ENCODE measurements at places on chromosomes 16 and 17.

- no peak for DNase-seq
Observed at GRCh38 chr17:7873051-7873450, 15.2 kb downstream of the CYB5D1 start.

GRCh38 chr16:3017794-3018506 lies at the start of gene CLDN6:
Gene CLDN6, minus strand, starts transcription at chr16:3018183. Its CDS starts 2,162 bp downstream, at chr16:3016021.
- DNase-seq, result no peak

DNA sequence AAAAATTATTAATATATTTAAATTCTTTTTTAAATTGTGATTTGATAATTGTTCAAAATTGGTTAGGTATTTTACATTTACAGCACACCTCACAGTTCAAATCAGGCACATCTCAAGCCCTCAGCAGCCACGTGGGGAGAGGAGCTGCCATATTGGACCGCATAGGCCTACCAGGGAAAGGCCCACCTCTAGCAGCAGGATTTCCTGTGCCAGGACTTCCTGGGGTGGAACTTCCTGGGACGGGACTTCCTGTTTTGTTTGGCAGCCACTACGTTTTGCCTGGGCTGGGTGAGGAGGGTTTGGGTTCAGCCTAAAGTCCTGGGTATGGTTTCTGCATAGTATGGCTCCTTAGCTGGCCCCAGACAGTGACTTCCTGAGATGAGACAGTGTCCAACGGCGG lies 298.5 kb upstream of the FOXF1 start:
- DNase-seq, result no peak

DNA sequence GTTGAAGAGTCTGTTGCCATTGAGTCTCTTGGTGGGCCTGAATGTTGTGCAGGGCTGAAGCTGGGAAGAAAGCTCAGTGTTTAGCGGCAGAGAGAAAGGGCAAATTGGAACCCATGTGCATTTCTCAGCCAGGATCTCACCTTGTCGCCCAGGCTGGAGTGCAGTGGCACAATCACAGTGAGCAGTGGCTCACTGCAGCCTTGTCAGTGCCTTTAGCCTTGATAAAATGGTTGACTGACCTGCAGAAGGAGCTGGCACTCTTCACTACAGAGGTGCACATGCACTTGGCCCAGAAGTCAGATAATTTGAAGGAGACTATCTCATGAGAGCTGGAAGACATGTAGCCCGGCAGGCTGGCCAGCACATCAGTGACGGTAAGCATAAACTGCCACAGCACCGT lies 124.2 kb upstream of the TBX2 start:
- no peak for DNase-seq

GRCh38 chr17:29566473-29567303 lies at the start of gene ABHD15:
Gene ABHD15, minus strand, starts transcription at chr17:29567037. Its CDS starts 71 bp downstream, at chr17:29566966.
- peak; percentile 60 for DNase-seq

DNA sequence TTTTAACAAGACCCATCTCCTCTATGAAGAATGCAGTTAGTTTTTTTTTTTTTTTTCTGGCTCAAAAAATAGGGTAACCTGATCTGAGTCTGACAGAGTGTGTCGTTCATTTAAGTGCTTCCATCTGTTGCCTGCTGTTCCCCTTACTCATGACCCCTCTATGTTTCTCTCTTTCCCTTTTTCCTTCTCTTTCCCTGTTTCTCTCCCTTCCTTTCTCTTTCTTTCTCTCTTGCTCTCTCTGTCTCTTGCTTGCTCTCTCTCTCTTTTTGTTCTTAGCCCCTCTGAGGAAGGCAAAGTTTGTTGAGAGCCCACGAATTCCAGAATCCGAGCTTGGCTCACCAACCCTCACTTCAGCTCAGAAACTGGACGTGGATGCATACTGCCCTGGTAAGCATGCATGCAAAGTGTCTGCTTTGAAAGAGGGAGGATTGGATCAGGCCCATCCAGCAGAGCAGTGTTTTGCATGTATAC lies 185.0 kb downstream of the TANC2 start:
- peak; percentile 12 for DNase-seq

DNA sequence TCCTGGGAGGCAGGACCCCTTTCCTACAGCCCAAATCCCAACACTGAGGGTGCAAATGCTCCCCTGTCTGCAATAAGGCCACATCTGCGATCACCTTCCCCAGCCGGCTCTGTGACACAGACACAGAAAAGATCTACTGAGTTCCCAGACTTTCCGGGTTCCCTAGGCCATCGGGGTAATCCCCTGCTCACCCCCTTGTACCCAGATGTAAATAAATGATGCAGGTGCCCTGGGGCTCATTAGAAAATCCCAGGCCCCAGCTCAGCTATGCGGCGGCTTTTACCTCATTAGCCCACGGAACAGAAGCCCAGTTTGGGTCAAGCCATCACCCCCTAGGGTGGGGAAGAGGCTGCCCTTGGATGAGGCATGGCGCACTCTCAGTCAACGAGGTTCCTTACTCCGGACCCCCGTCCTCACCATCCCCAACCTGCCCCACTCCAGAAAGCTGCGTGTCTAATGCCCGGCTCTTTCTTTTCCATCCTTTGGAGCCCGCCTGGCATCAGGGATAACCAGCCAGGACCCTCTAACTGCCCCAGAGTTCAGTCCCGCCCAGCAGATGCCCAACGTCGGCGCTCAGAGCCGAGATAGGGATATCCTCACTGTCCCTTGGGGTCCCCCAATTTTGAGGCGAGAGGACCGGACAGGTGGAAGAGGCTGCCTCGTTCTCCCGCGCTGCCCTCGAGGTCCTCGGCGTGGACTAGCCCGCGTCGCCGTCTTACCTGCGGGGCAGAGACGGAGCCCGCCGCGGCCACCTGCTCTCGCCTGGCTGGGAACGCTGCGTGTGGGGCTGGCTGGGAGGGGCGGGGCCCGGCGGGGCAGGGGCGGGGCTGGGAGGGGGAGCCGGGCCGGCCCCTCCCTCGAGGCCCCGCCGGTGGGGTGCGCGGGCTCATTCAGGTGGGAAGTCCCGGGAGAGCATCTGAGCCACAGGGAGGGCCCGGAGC lies at the start of gene ZNF385C:
Gene ZNF385C, minus strand, starts transcription at position 783 of the 941 bp plus-strand sequence. CDS start 35,417 bp downstream, outside the sequence.
- DNase-seq, result no peak

DNA sequence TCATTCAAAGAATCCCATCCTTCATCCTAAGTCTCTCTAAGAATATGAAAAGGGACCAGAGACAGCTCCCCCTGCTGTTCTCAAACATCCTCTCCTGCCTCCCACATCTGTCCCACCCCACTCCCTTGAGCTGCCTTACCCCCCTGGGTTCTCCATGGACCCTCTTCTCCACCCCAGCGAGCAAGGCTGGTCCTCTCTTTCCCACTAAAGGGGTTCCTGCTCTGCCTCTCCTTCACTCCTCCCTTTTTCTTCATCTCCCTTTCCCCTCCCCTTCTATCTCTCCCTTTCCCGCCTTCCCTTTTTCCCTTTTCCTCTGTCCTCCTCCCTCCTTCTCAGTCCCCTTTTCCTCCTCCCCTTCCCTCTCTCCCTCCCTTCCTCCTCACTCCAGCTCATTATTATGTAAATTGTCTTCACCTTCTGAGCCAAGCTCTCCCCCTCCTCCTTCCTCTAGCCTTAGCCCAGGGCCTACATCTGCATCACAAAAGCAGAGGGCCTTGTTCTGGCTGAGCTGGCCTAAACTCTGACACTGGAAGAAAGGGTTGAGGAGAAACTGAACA lies 90.0 kb downstream of the GNAO1 start:
- DNase-seq, result no peak

DNA sequence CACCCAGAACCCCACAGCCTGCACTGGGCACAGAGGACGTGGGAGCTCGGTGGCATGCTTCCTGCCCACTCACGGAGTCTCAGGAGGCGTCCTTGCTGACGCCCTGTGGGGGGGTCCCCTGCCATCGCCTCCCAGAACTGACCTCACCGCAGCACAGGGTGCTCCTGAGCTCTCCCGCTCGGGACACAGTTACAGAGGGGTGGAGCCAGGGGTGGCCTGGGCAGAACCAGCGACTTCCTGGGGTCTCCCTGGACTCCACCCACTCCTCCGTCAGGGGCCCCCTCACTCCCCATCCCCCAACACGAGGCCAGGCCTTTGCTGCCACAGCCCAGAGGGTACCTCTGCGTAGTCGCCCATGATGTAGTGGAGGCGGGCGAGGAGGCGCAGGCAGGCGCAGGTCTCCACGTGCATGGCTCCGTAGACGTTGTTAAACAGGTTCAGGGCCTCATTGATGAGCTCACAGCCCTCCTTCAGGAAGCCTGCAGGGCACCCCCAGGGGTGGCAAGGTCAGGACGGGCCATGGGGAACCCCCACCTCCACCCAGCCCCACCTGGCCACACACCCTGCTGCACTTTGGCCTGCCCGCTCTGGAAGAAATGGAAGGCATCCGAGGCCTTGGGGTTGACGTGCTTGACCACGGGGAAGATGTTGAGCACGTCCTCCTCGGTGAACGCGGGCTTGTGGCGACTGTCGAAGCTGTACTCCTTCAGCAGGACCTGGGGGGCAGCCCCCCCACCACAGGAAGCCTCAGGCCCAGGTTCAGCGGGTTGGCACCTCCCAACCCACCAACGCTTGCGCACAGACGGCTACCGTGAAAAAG lies 17.8 kb downstream of the CLUH start:
- no peak for DNase-seq

- DNase-seq, result no peak
Observed at GRCh38 chr16:2985893-2986355, 5.7 kb upstream of the PKMYT1 start.
